Stimulated activated CD8-positive, alpha-beta memory T cell treated with anti-CD3 and anti-CD28 coated beads, Interleukin-4, amount 100 ng/mL, for 4 hours (primary cell): ENCODE measurements at places on chromosomes 4 and X.

GRCh38 chrX:87338510-87338909 lies 179.1 kb upstream of the KLHL4 start:
- no peak for DNase-seq

- DNase-seq = no peak
Observed at GRCh38 chr4:6114601-6115000, 85.7 kb downstream of the JAKMIP1 start.

DNA sequence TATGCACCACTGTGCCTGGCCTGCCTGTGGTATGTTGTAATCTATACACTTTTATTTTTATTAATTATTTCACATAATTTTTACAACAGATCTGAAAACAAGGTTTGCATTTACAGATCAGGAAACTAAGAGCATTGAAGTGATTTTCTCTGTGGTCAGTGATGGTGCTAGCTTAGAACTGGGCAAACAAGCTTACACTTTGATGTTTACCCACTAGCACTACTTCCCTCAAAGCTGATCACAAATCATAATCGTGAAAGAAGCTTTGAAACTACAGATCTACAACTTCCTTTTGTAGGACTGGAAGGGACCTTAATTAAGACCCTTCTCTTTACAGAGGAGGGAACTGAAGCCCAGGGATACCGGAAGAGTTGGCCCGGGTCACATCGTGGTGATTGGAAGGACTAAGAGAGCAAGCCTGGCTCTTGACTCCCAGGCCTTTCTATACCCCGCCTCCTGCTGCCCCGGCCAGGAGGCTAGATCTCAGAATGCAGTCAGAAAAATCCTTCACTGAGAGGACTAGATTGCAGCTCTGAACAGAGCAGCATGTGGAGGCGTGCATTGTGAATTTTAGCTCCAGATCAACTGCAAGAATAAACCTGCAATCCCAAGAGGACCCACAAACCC lies 93.7 kb upstream of the ZNF827 start:
- DNase-seq = no peak

- DNase-seq = no peak
Observed at GRCh38 chrX:148659481-148659880, 159.1 kb downstream of the AFF2 start.

GRCh38 chrX:41802958-41803357 lies 79.0 kb downstream of the GPR82 start:
- no peak for DNase-seq

DNA sequence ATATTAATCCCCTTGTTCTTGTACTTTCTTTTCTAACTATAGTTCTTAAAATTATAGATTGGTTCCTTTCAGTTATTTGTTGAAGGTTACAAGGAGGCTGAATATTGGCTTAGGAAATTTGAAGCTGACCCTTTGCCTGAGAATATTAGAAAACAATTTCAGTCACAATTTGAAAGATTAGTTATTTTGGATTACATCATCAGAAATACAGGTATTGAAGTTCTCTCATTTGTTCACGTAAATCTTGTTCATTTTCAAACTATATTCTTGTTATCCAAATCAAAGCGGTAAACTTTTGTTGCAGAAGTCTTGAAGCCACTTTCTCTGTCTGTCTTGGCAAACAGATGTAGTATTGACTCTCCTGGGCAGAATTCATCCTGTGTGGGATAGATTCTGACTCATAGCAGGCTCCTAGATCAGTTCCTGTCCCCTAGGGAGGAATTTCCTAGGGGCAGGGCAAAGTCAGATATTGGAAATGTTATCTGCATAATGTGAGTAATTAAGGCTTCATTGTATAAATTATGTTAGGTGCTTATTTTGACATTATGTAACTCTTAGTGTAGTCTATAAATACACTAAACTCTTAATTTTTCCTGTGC lies 25.2 kb downstream of the PI4K2B start:
- DNase-seq = no peak

GRCh38 chr4:30642567-30642966 lies 77.6 kb upstream of the PCDH7 start:
- DNase-seq = no peak
